ENCODE measurements at places on chromosomes 16 and 17.

GRCh38 chr16:73150786-73151185, 102.9 kb upstream of the ZFHX3 start:
- no peak for DNase-seq

GRCh38 chr16:82655720-82656490, 29.1 kb downstream of the CDH13 start:
- DNase-seq: no peak

- DNase-seq: no peak
Measured at GRCh38 chr16:28843766-28844165, 2.4 kb downstream of the TUFM start.

DNA sequence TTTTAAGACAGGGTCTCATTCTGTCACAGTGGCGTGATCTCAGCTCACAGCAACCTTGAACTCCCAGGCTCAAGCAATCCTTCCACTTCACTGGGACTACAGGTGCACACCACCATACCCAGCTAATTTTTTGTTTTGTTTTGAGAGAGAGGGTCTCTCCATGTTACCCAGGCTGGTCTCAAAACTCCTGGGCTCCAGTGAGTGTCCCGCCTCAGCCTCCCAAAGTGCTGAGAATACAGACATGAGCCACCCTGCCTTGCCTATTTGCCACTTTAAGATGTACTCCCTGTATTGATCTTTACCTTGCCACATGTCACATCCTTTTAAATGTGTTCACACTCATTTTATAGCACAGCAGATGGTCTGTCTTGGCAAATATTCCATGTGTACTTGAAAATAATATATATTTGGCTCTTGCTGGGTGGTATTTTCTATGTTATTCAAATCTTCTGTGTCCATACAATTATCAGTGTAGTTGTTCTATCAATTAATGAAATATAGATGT, 50.5 kb downstream of the VMP1 start:
- no peak for DNase-seq

DNA sequence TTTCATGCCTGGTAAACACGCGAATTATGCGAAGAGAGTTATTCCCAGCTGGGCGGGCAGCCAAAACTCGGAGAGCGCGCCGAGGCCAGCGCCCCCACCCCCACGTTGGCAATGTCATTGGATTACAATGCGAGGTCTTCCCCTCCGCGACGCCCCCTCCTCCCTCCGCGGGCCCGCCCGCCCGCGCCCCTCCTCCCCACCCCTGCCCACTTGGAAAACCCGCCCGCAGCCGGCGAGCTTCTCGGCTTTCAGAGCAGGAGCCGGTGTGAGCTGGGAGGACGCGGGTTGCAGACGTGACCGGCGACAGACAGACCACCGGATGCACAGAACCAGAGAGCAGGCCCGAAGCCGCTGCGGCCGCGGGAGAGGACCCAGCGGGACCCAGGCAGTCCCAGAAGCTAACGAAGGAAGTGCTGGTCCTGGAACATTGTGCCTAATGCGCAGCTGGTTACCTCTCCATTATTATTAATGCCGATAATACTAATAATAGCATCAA, 4.0 kb downstream of the NOG start:
- no peak for DNase-seq

- DNase-seq: no peak
Measured at GRCh38 chr17:59844884-59845594, 47.7 kb downstream of the TUBD1 start.

GRCh38 chr17:11899537-11899942, 97.7 kb downstream of the ZNF18 start:
- DNase-seq: no peak

DNA sequence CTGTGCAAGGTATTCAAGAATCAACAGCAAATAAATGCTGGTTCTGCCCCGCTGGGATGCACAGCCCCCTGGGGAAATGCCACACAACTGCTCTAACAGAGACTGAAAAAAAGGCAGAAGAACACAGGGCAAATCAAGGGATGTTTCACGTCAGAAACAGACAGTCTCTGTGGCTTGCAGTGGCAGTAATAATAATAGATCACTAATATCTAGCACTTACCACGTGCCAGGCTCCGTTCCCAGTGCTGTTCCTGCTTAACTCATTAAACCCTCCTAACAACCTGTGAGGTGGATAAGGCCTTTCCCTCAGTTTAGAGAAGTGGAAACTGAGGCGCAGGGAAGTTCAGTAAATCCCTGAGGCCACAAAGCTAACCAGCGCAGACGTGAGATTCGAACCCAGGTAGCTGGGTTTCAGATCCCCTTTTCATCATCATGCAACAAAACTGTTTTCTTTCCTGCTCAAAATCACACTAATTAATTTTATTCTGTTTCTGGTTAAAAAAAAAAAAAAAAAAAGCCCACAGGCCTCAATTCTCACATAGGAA, 36.7 kb downstream of the ARHGAP17 start:
- DNase-seq: no peak

GRCh38 chr17:71398025-71398424, 722.8 kb upstream of the SOX9 start:
- DNase-seq: no peak

- no peak for DNase-seq
Measured at GRCh38 chr16:48321317-48322036, 63.7 kb downstream of the SIAH1 start.

GRCh38 chr17:69320210-69320907, 6.6 kb downstream of the ABCA5 start:
- no peak for DNase-seq

GRCh38 chr17:55454906-55455474, 33.4 kb upstream of the MMD start:
- DNase-seq: no peak
